ENCODE measurements at places on chromosomes 4 and X.

- DNase-seq, result no peak
Measured at GRCh38 chr4:137980641-137981040, 261.5 kb downstream of the SLC7A11 start.

DNA sequence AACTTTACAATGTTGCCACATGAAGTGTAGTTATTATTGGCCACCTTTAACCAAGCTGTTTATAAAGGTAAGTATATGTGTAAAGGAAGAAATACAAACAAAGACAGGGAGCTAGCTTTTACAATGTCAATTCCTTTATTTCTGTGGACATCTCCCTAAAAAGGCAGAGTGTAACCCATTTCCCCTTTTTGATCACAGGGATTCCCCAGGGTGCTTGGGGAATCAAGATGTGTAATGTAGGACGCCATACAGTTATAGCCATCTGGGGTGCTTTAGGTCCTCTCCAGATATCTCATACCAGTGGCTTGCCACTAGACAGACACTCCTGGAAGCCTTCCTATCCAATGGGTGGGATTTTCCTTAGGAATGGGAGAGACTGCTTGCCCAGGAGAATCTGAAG is 4.2 kb upstream of the CUL4B start:
- DNase-seq, result no peak

- no peak for DNase-seq
Measured at GRCh38 chr4:26858947-26859401, 1.7 kb upstream of the STIM2 start.

GRCh38 chr4:101279377-101279871 is 67.9 kb downstream of the PPP3CA start:
- DNase-seq, result no peak

DNA sequence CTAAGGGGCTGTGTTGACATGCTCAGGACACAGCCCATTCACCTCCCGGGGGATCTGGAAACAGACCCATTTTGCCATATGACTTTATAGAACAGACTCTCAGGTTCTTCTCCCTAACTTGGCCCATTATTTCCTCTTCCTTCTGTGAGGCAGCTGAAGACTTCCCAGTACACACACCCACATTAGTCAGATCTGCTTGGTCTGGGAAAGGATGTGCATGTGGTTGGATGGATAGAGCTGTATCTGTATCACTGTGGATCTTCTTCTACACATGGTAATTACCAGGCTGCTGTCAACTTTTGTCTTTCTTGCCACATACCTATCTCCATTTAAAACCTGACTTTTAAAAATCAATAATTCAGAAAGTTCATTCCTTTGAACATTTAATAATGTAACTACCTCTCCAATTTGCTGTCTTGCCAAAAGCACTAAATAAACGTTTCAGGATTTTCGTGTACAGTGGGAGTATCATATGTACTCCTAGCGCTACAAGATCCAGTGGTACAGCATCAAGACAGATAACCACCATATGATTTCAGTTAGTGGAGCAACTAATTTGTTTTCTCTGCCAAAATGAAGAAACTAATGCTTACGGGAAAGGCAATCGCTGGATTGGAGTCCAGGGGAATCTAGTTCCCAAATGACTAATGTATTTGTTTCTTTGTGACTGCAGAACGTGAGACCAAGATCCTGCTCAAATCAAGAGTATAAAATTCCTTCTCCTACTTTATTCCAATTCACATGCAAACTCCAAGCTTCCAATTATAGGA is 134.1 kb upstream of the MAP3K15 start:
- DNase-seq, result no peak

- no peak for DNase-seq
Measured at GRCh38 chrX:35562395-35562794, 235.7 kb upstream of the MAGEB16 start.

- DNase-seq, result no peak
Measured at GRCh38 chrX:68354879-68355628, 78.2 kb downstream of the OPHN1 start.
